ENCODE measurements at places on chromosomes 6 and 20. TPM values are rescaled to one million over a fixed set of nuclear protein-coding genes. Genes with fewer than 3 reads are reported as not detected.

GSTA1 gene
- total RNA-seq, result 0.07 TPM

TMEM244 gene
- not detected for total RNA-seq

NKAPL gene
- not detected for total RNA-seq

GRM1 gene
- 0.03 TPM for total RNA-seq

GPR6 gene
- not detected for total RNA-seq

ARMH2 gene
- not detected for total RNA-seq

SLC22A2 gene
- not detected for total RNA-seq

PRICKLE4 gene
- 0.75 TPM for total RNA-seq

PI16 gene
- 0.07 TPM for total RNA-seq

JARID2 gene
- 10.1 TPM for total RNA-seq

PTK6 gene
- 2.7 TPM for total RNA-seq

SPO11 gene
- not detected for total RNA-seq

HTR1E gene
- total RNA-seq, result not detected

MROH8 gene
- total RNA-seq, result 1.1 TPM

LY6G6F gene
- total RNA-seq, result not detected

PTCRA gene
- total RNA-seq, result not detected

ZNF831 gene
- total RNA-seq, result not detected

SLC22A7 gene
- total RNA-seq, result not detected

FAM83B gene
- 0.02 TPM for total RNA-seq

CTAGE9 gene
- not detected for total RNA-seq

MACROD2 gene
- 0.34 TPM for total RNA-seq

VPS52 gene
- 15.1 TPM for total RNA-seq

DLK2 gene
- total RNA-seq, result 9.0 TPM

TBXT gene
- total RNA-seq, result not detected

PRR18 gene
- total RNA-seq, result 0.13 TPM

ZNF343 gene
- 14.6 TPM for total RNA-seq

ITCH gene
- 22.6 TPM for total RNA-seq

IGF2R gene
- 35.9 TPM for total RNA-seq

SRMS gene
- 0.25 TPM for total RNA-seq

GSTA2 gene
- total RNA-seq, result not detected

HRH3 gene
- total RNA-seq, result not detected

TDRD6 gene
- not detected for total RNA-seq

CALHM6 gene
- not detected for total RNA-seq

Measured in A549 treated with AZD2906 at 1 μM for 4 hours (cell line).